KBM-7 (cell line): ENCODE measurements at places on chromosomes 16 and 17.

- no peak for DNase-seq
Observed at GRCh38 chr16:88983771-88984687, 7.0 kb upstream of the CBFA2T3 start.

DNA sequence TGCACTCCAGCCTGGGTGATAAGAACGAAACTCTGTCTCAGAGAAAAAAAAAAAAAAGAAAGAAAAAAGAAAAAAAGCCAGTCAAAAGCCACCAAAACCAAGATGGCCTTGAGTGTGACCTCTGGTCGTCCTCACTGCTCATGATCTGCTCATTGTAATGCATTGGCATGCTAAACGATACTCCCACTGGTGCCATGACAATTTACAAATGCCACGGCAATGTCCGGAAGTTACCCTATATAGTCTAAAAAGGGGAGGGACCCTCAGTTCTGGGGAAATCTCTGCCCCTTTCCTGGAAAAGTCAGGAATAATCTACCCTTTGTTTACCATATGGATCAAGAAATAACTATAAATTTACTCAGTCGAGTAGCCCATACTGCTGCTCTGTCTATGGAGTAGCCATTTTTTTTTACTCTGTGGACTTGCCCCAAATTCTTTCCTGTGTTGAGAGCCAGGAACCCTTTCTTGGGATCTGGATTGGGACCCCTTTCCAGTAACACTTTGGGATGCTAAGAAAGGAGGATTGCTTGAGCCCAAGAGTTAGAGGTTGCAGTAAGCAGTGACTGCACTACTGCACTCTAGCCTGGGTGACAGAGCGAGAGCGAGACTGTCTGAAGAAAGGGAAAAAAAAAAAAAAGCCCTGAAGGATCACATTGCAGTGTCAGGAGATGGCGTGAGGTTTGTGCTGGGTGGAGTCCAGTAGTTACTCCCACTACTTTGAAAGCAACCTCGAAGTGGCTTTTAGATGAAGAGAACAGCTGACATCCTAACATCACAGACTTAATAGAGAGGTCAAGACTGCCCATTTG, 3.7 kb upstream of the TMEM231 start:
- DNase-seq = peak; percentile 19

GRCh38 chr16:9545522-9546437, 454.3 kb downstream of the HAPSTR1 start:
- DNase-seq = no peak

DNA sequence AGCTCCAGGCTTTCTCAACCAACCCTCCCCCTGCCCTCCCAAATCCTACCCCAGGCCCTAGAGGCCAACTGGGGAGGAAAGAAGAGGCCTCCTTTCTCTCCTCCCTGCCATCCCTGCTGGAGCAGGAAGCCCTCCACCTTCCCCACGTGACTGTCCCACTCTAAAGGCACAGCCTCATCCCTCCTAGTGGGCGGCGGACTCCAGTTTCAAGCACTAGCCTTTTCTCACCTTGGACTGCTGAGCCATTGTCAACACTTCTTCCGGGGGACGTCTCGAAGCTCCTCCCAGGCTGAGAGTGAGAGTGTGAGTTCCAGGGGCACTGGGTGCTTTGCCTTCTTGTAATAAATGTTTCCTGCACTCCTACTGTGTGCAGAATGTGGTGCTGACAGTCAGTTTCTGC, 21.4 kb upstream of the IRX6 start:
- no peak for DNase-seq

DNA sequence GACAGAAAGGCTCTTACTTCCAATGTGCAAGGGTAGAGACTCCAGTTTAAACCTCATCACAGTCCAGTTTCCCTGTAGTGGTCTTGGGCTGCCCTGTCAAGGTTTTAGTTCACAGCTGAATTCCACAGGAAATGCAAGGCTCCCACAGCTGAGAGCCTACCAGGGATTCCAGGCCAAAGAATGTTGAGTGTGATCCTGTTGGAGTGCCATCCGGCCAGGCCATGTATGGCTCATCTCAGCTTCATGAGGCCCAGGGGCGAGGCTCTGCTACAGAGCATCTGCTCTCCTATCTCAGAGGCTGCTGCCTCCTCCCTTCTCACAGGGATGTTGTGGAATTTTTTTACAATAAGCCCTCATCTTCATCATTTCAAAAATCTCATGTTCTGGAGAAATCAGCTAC, 239.8 kb upstream of the CCL2 start:
- no peak for DNase-seq

- no peak for DNase-seq
Observed at GRCh38 chr17:52148288-52148968, 10.1 kb downstream of the CA10 start.

DNA sequence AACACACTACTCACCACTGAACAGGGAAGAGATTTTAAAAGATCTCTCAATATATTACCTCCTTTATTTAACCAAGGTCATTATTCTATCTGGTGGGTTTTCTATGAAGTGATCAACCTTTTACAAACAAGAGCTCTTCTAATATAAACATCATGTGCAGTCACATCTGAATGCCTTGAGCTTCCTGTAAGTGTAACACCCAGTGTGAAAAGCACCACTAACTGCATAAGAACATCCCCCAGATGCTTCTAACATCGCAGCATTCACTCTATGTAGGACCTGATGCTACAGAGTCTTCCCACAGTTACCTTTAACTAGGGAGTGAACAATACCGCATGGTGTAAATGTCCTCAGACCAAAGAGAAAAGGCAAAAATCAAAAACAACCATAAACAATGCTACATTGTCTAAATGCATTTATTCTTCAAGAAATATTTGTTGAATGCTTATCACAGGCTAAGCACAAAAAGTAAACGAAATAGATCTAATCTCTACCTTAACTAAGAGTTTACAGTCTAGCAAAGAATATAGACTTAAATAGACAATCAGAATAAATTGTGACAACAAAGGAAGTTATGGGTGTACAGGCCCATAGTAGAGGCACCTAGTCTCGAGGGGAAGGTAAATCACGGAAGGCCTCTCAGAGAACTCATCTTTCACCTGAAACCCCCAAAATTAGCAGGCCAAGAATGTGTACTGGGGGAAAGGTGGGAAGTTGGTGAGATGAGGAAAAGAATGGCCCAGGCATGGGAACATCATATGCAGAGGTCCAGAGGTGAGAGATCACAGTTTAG, 16.2 kb downstream of the SKAP1 start:
- no peak for DNase-seq

- no peak for DNase-seq
Observed at GRCh38 chr16:70772493-70772892, 28.5 kb downstream of the VAC14 start.

DNA sequence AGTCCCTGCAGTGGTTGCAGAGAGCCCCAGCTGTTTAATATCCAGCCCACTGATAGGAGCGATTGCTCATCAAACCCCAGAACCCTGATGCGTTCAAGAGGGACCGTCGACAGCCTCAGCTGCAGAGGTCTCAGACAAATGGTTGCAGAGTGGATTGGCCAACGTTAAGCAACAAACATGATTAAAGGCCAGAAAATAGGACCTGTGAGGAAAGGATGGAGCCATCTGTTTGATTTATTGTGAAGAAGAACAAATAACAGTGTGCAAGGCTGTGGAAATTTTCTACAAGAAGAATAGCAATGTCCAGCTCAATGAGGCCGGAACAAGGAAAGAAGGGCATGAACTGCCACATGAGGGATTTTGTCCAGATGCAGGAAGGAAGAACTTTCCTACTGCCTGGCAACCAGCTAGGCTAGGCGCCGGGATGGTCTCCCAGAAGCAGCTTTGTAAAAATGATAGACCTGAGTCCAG, 138.4 kb upstream of the DNAH9 start:
- DNase-seq = no peak

DNA sequence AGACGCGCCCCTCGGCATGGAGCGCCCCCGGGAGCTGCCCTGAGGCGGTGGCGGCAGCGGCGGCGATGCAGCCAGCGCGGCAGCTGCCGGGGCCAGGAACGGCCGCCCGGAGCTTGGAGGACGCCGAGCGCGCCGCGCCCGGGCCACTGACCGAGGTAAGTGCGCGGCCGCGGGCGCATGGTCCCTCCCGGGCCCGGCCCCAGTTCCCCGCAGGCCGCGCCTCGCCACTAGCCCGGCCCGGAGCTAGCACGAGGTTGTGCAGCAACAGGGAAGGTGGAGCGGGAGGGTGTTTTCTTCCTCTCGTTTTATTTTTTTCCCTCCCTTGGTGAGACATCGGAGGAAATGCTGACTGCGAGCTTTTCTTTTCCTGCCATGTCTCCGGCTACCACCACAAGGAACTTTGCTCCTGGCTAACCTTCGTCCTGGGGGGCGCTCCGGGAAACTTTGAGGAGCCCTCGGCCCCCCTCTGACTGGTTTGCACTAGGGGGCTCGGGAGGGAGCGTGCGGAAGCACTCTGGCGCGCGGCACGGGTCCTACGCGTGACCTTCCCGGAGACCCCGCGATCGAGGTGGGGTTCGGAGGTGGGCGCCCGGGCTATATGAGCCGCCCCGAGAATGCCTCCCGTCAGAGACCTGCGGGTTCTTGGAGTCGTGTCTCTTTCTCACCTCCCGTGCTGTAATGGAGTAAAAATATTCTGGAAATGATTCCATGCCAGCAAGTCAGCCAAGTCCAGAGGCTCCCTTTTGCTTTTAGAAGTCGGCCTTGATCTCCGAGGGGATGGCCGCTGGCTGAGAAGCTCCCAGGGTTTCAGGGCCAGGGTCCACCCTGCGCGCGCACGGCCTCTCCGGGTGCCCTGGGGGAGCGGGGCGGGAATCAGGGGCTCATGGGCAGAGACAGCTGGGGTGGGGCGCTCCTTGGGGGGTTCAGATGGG, 868 bp downstream of the KCNJ12 start:
- peak; percentile 12 for DNase-seq

- DNase-seq = no peak
Observed at GRCh38 chr17:42403150-42403549, 14.9 kb upstream of the STAT3 start.

DNA sequence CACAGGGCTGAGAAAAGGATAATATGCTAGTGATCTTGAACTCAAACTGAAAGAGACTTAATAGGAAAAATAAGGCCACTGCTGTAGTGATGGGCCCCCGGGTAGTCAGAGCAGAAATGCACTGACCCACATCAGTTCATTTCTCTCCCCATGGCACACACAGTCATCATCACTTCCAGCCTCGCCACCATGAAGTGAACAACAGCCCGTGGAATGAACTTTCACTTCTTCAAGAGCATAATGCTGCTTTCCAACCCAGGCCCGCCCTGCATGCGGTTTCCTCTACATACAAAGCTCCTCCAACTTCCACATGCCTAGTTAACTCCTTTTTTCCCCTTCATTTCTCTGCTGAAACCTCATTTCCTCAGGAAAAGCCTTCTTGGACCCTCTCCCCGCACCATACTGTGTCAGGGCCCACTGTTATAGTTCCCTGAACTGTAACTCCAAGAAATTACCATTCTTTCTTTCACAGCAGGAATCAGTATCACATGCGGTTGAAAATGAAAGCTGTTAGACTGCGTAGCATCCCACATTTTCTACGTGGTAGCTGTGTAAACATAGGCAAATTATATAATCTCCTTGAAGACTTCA, 65.8 kb upstream of the SMIM36 start:
- DNase-seq = peak; percentile 60

DNA sequence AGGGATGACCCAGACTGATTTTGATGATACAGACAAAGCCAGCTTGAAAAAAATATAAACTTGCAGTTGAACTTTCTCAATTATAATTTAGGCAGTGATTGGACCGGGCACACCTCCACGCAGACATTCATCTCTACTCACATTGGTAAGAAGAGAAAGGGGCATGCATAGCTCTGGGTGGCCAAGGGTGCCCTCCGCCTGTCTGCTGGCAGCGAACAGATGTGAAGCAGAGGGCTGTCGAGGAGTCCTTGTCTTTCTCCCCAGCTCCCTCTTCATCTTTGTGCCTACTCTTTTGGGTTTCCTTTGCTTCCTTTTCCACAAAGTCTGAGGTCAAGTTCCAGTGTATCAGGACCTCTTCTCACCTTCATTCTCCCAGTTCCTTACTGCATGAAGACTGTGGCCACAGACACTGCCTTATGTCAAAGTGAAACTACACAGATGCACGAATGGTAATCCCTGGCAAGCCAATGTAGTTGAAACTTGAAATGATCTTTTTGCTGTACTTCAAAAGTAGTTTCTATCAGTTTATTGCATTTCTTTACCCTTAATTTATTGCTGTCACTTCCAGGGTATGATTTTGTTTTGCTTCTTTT, 343.7 kb upstream of the SOX9 start:
- DNase-seq = no peak

GRCh38 chr16:1533443-1533951, at the start of gene TMEM204:
TSS of gene TMEM204 (plus strand) at chr16:1533666. CDS start at chr16:1534276, 610 bp downstream.
- DNase-seq = no peak

DNA sequence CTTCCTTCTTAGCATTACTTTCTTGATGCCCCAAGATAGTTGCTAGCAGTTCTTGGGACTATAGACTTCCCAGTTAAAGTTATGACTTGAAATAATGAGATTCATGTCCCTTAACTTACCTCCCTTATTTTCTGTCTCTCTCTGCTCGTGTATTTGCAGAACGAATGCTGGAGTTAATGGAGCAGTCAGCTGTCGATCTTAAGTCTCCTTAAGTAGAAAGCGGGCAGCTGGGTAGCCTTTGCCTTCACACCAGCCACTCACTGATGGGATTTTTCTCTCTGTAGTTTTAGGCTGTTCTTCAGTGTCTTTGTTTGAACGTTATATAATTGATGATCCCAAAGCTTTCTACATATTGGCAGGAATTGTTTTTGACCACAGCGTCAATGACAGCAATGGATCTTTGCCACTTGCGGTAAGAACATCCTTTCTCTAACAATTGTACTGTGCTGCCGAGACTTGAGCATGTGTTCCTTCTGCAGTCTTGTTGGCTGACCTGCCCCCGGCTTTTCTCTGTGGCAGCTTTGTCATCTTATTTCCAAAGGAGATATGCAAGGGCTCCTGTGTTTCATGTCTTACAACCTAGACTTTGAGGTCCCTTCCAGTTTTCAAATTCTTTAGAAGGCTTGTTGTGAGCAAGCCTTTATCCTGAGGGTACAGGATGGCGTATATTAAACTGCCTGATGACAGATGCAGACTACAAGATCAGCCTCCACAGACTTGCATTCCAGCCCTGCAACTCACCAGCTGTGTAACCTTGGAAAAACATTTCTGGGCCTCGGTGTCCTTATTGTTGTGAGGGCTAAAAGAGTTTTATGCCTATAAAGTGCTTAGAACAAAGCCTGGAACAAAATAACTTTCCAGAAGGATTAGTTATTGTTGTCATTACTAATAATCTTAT, 25.1 kb upstream of the ABCA3 start:
- DNase-seq = no peak

DNA sequence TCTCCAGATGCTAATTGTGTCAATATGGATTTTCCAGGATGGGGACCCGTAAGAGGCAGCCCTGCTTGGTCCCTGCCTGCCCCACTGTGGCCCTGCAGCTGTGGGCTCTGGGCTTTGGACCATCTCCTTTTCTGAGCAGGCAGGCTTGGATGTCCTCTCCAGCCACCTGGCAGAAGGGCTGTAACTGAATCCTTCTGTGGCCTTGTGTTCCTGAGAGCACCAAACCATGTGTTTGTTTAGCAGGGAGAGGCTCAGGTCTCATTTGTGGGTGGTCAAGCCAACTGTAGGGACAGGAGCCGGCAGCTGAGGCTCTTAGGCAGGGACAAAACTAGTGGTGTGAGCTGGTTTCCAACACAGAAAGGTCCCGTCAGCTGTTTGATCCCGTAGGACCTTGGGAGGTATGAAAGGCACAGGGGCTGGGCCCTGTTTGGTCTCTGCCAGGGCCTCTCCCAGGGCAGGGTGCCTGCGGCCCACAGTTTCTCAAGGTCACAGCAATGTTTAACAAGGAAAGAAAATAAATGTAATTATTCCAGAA, 18.5 kb downstream of the SEC14L5 start:
- no peak for DNase-seq
